Sigmoid colon (tissue), 7 donors: ENCODE measurements at places on chromosomes 12 and 14.
A peak's percentile ranks its signal among the peaks of the same experiment; 100 is the strongest.

GRCh38 chr14:21672116-21672515 lies 1.5 kb downstream of the OR4E1 start:
- DNase-seq: no peak

- DNase-seq: no peak
Measured at GRCh38 chr14:57182760-57183503, 85.8 kb downstream of the EXOC5 start.

GRCh38 chr12:58787021-58787760 lies 133.1 kb downstream of the LRIG3 start:
- DNase-seq: no peak

GRCh38 chr12:50641566-50641965 lies 122.3 kb upstream of the ATF1 start:
- DNase-seq: no peak

- peak; percentile 96 for DNase-seq
Measured at GRCh38 chr12:108773798-108774788, 42.8 kb upstream of the CORO1C start.

DNA sequence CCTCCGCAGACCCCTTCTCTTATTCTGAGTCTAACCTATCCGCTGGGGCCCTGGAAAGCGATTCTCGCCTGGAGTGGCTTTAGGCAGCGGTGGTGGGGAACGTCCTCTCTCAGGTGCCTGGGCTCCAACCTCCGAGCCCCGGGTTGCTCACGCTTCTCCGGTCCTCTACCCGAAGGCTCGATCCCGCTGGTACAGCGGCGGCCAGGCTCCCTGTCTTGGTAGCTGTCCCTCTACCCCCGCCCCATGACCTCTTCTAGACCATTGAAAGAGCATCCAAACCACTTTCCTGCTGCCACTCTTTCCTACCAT lies 505 bp upstream of the HEBP1 start:
- DNase-seq: no peak

DNA sequence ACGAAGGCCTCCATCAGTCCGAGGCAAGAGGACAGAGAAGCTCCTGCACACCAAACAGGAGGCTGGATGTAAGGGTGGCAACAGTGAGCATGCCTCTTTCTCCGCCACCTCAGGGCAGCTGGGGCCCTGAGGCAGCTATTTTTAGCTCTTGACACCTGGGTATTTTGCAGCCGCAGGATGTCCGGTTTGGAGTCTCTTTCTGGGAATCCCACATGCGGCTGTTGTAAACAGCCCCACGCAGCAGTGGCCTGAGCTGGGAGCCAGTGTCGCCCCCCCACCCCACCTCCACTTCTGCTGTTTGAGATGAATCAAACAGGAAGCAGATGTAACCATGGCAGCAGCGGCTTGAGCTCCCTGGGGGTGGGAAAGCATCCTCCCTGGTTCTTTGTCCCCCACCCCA lies 11.7 kb downstream of the HDAC7 start:
- DNase-seq: peak; percentile 83

DNA sequence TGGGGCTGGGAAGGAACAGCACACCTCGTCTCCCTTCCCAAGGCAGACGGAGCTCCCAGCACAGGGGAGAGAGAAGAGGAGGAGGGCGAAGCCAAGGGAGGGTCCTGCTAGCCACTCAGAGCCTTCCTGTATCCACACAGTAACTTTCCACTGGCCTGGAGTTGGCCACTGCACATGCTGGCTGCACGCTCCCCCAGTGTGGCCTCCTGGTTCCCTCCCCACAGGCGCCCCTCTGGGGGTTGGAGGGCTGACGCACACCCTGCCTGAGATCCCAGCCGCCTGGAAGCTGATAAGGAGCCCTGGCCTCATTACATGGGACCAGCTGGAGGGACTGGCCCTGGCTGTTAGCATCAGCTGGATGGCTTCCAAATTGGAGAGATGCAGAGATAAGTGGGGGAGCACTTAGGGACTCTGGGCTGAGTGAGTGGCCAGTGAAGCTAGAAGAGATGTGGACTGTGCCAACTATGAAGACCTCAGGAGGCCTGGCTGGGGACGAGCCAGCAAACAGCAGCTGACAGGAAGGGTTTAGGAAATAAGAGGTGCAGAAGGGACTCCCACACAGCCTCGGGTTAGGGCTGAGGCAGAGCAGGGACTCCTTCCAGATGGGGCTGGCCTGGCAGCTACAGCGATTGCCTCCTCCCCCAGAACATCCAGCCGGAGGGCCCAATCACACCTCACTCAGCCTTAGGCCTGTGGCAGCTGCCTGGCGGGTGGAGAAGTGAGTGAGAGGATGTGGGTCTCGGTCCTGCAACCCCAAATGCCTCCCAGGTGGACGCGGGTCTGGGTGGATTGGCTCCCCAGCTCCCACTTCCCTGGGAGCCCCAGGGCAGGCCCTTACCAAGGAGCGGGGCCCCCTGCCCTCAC lies 26.3 kb upstream of the BCDIN3D start:
- DNase-seq: peak; percentile 96

DNA sequence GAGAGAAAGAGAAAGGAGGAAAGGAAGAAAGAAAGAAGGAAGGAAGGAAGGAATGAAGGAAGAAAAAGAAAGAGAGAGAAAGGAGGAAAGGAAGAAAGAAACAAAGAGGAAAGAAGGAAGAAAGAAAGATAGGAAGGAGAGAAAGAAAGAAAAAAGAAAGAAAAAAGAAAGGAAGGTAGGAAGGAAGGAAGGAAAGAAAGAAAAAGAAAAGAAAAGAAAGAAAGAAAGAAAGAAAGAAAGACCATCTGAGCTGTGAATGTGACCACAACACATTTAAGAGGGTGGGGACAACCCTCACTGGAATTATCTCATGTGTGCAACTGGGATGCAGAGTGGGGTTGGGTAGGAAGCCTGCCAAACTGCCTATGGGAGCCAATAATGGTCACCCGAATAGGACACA lies 36.0 kb upstream of the BATF start:
- DNase-seq: no peak

DNA sequence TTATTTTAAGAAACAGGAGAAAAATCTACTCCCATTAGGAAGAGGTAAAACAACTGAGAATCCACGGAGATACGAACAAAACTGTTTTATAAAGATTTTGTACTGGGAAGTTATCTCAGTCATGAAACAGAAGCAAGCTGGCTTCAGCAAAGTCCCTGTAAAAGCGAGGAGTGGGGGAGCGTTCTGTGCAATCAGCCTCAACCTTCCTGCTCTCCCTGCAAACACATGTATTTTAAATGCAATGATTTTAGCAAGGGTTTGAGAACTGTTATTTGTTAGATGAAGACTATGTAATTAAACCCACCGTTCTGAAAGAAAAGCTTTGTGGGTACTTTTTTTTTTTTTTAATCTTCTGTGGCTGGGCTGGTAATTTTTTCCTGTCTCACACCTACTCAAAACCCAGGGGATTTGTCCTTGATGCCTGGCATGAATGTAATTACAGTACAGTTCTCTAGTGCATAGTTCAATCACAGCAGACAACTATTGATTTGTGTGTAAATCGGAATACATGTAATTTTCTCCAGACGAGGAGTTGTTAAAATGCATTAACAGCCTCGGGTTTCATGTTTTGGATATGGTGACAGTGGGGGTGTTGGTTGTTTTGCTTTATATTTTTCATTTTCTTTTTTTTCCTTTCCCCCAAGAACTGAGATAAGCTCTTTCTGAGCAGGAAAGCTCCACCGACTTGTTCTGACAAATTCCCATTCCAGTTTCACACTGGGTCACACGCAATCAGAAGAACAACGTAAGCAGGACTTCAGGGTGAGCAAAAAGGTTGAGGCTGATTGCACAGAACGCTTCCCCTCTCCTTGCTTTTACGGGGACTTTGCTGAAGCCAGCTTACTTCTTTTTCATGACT lies 153.6 kb downstream of the PHLDA1 start:
- DNase-seq: no peak

DNA sequence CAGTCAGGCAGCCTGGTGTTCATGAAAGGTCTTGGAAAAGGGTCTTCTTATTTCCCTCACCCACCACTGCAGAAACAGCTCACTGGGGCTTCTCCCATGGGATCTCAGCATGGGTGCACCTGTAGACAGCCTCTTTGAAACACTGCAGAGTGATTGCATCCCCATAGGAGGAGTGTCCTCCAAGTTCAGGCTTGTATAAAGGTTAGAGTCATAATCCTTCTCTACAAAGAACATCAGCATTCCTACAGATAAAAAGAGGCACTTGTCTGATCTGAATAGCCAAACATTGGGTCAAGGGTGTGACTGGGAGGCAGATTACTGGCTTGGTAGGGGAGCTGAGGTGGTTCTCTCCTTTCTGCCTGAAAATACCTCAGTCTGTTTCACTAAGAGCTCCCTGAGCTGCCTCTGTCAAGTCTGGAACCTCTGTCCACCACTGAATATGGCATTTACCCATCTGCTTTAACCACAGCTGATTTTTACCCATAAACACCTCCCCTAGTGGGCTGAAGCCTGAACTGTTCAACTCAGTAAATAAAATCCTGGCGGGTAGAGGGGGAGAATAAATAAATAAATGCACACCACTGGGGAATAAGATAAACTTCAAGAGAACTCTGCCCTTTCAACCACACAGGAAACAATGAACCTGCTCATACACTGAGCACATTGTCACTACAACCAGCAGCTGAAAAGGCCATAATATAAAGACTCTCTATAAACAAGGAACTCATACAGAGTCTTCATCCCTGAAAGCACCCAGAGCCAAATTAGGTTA lies 120.7 kb upstream of the SCAF11 start:
- no peak for DNase-seq

DNA sequence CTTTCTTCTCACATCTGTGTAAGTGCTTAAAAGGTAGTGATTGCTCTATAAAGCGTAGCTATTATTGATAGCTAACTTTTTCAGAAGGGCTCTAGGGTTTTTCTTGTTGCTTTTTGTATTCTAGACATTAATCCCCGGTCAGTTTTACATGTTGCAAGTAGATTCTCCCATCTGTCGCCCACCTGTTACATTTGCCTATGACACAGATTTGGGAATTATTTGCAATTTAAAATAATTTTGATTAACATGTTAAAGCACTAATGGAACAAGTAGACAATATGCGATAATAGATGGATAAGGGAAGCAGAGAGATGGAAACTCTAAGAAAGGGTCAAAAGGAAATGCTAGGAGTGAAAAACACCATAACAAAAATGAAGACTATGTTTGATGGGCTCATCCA lies 44.5 kb downstream of the DIO3 start:
- DNase-seq: no peak

DNA sequence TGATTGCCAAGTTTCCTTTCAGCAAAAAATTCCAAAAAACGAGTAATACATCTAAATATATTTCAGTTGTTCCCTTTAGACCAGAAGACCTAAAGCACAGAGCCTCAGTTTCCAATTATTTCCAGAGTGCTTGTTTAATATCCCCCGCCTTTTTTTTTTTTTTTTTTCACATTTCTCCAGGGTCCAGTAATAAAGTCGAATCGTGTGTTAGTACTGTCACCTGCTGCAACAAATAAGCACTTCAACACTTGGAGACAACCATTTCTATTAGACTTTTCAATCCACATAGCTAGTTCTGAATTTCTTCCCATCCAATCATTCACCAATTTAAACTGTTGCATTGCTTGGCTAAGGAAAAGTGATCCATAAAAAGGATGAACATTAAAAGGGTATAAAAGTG lies 13.6 kb downstream of the PDE6H start:
- no peak for DNase-seq

DNA sequence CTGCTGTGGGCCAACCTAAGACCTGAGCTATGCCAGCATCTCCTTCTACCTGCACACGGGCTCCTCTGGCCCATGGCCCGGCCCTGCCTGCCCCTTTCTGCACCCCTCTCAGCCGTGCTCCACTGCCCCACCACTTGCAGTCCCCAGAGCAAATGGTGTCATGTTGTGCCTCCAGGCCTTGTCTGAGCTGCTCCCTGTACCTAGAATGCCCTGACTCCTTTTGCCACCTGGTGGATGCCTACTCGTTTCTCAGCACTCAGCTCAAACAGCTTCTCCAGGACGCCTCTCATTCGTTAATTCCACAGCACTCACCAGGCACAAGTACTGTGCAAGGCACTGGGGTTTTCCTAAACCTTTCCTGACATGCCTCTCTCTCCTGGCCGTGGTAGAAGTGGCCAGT lies 63.2 kb upstream of the PNMA1 start:
- peak; percentile 32 for DNase-seq
